ENCODE measurements at places on chromosomes 11 and 22. TPM values are rescaled to one million over a fixed set of nuclear protein-coding genes. Genes with fewer than 3 reads are reported as not detected.

The DERL3 gene
- total RNA-seq, result 2.0 TPM

The GLYAT gene
- total RNA-seq, result not detected

The TPBGL gene
- total RNA-seq, result 0.16 TPM

The RBM14 gene
- total RNA-seq, result 37.9 TPM

DNA sequence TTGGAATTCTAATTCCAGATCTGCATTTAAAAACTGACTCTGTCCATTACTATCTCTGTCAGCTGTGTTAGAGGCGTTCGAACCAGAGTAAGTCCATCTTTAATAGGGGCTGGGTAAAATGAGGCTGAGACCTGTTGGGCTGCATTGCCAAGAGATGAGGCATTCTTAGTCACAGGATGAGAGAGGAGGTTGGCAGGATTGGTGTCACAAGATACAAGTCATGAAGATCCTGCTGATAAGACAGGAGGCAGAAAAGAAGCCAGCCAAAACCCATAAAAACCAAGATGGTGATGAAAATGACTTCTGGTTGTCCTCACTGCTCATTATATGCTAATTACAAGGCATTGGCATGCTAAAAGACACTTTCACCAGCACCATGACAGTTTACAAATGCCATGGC, 356.3 kb upstream of the ISX start:
- no peak for DNase-seq
- H3K4me3 ChIP-seq, result no peak overlapping the region
- H3K36me3 ChIP-seq, result no peaks in the 10 kb centered on the region
- H3K27me3 ChIP-seq, result peaks cover 65% of the 10 kb centered on the region
- no peaks in the 10 kb centered on the region for H3K4me1 ChIP-seq

DNA sequence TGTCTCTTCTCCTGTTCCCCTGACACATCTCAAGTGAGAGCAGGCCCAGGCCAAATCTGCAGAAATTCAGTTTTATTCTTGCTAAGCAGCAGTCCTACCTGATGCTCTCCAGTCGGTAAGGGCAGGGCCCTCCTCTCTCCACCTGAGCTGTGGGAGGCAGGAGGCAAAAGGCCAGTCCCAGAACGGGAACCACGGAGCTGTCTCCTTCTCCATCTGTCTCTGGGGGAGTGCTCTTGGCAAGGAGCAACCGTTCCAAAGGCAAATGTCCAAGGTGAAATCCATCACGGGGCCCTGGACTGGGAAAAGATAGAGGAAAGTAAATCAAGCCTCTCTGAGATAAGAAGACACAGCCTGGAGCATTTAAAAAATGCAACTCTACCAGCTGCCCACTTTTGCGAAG, 65.2 kb upstream of the CDON start:
- no peak overlapping the region for H3K27ac ChIP-seq
- H3K27me3 ChIP-seq, result no peaks in the 10 kb centered on the region
- no peaks in the 10 kb centered on the region for H3K36me3 ChIP-seq
- no peak overlapping the region for H3K4me3 ChIP-seq
- no peak for DNase-seq

DNA sequence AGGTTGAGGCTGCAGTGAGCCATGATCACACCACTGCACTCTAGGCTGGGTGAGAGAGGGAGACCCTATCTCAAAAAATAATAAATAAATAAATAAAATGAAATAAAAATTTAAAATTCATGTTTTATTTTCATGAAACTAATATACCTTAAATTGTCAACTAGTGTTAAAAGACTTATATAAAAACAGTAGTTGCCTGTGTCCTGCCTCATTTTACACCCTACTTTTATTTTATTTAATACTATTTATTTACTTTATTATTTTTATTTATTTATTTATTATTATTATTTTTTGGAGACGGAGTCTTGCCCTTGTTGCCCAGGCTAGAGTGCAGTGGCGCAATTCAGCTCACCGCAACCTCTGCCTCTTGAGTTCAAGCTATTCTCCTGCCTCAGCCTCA, 4.8 kb upstream of the WDR74 start:
- no peaks in the 10 kb centered on the region for H3K27me3 ChIP-seq
- no peak overlapping the region for H3K4me3 ChIP-seq
- H3K4me1 ChIP-seq, result peaks cover 29% of the 10 kb centered on the region
- H3K36me3 ChIP-seq, result no peaks in the 10 kb centered on the region
- no peak overlapping the region for H3K27ac ChIP-seq

DNA sequence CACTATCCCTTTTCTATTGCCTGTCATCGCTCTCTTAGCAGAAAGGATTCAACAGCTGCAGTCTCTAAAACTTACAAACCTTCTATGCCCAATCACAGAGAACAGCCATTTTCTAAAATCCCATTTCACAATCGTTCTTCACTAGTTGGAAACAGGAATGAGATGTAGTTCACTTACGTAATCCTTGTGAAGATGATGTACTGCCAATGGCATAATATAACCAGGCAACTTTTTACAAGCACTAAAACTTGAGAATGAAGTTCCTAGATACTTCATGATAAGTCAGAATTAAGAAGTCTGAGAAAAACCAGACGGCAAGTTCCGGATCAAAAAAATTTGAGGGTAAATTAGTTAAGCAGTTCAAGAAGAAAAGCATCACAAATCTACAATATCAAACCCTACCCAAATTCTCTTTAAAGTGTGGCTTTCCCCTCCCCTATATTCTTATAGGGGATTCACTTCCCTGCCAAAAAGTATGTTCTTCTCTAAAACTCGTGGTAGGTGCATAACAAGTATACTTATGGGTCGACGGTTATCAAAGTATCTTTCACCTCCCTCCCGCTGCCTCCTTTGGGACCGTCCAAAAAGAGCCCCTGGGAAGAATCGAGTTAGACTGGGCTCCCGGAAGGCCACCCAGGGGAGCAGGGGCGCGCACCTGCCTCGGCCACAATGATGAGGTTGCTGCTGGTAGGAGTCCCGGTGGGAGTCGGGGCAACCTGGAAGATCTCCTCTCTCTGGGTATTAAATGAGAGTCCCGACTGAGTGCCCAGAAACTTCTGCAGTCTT, 666 bp downstream of the MSANTD4 start:
- peaks cover 55% of the 10 kb centered on the region for H3K4me1 ChIP-seq
- H3K36me3 ChIP-seq, result no peaks in the 10 kb centered on the region
- no peak for DNase-seq
- H3K4me3 ChIP-seq, result peak overlapping the region; percentile 93

DNA sequence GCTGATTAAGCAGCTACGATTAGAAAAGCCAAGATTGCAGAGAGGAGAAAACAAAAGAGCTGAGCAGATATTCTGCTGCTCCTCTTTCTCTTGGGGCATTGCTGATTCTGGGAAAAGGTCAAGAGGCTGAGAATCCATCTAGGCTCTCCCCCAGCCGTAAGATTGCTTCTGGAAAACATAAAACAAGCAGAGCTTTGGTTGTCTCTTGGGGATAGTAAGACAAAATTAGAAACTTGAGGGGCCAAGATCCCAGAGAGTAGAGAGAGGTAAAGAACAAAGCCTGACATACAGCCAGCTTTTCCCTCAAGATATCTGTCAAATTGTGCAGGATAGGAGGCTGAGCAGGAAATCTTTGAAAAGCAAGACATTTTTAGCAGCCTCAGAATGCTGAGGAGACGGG, 158.2 kb downstream of the TTC28 start:
- H3K4me1 ChIP-seq, result peaks cover 11% of the 10 kb centered on the region
- H3K27ac ChIP-seq, result peak overlapping the region; percentile 48
- no peak for DNase-seq
- no peaks in the 10 kb centered on the region for H3K27me3 ChIP-seq
- H3K36me3 ChIP-seq, result no peaks in the 10 kb centered on the region
- H3K4me3 ChIP-seq, result no peak overlapping the region

GRCh38 chr22:40666151-40666848, 13.0 kb upstream of the MCHR1 start:
- DNase-seq, result peak; percentile 61
- peak overlapping the region; percentile 89 for H3K27ac ChIP-seq
- no peak overlapping the region for H3K4me3 ChIP-seq
- H3K27me3 ChIP-seq, result no peaks in the 10 kb centered on the region

DNA sequence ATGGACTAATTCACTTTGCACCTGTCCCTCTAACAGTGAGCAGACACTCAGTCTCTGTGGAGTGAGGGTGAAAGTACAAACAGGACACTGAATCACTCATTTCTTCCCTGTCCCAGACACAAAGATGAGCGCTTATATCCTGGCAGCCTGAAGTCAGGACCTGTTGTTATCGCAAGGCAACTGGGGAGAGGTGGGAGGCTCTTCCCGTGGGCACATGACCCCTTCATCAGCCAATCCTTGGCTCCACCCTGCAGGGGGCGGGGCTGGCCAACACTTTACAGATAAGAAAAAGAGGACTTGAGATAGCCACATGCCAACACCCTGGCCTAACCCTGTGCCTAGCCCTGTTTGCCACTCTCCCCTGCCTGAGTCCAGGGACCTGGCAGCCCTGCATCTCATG, 29.5 kb upstream of the TESMIN start:
- DNase-seq, result peak; percentile 77
- H3K27ac ChIP-seq, result peak overlapping the region; percentile 62
- H3K36me3 ChIP-seq, result peaks cover 96% of the 10 kb centered on the region
- H3K4me3 ChIP-seq, result no peak overlapping the region
- H3K27me3 ChIP-seq, result no peaks in the 10 kb centered on the region

GRCh38 chr22:30855677-30856518, 112.7 kb downstream of the MORC2 start:
- H3K27me3 ChIP-seq, result no peaks in the 10 kb centered on the region
- no peak for DNase-seq
- no peaks in the 10 kb centered on the region for H3K36me3 ChIP-seq
- H3K4me3 ChIP-seq, result no peak overlapping the region
- H3K27ac ChIP-seq, result no peak overlapping the region

GRCh38 chr22:38853196-38853651, 9.4 kb upstream of the NPTXR start:
- no peak overlapping the region for H3K27ac ChIP-seq
- no peak for DNase-seq
- H3K36me3 ChIP-seq, result no peaks in the 10 kb centered on the region
- H3K4me3 ChIP-seq, result no peak overlapping the region
